Right renal cortex interstitium (tissue), 3 donors: ENCODE measurements at places on chromosomes 13 and 19. TPM values are rescaled to one million over a fixed set of nuclear protein-coding genes. Genes with fewer than 3 reads are reported as not detected.

DNA sequence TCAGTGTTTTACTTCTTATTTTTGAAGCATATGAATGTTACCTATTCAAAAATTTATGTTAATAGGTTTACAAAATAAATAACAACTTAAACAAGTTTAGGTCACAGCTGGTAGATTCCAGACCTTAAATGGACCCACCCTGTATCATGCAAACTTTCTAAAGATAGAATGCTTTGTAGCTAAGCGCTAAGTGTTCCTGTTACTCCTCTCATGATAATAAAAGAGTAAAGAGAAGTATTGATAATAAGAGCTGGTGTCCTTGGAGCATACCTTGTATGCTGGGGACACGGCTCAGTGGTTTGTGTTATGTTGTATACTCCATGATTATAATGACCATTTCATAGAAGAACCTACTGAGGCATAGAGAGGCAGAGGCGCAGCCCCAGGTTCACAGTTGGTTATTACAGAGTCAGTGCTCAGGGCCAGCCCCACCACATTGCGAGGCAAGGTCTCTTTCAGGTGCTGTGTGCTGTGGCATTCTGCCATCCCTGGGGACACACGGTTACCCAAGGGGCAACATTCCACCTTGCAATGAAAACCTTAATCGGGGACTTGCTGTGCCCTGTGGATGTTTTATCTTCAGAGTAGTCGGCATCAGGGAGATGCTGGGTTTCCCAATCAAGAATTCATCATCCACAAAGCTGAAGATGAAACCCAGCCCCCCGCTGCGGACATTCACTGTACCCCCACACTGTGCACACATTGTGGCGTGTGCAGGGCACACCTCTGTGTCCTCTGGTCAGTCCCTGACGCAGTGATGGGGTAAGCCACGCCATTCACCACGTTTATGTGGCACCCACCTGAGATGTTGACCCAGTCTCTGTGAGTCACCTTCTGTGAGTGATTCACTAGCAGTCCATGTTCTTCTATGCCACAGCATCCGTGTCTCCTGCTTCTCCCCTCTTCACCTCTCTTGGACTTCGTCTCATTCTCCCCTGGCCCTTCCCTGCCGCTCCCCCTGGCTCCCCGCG lies 186.7 kb downstream of the COL4A1 start:
- DNase-seq, result no peak

- no peak for DNase-seq
Observed at GRCh38 chr13:62038214-62038613, 622.6 kb upstream of the PCDH20 start.

- no peak for DNase-seq
Observed at GRCh38 chr13:51148223-51148951, 37.3 kb upstream of the C13orf42 start.

GRCh38 chr13:49395451-49395865 lies 48.4 kb downstream of the CAB39L start:
- no peak for DNase-seq

Gene TMIGD2
- polyA plus RNA-seq, result not detected

Gene ZNF285
- polyA plus RNA-seq, result 13.0 TPM
